Activated T-cell treated with anti-CD3 and anti-CD28 coated beads, Interleukin-2, amount 50 U/mL, for 1 hour (primary cell): ENCODE measurements at places on chromosomes 1 and 21.

DNA sequence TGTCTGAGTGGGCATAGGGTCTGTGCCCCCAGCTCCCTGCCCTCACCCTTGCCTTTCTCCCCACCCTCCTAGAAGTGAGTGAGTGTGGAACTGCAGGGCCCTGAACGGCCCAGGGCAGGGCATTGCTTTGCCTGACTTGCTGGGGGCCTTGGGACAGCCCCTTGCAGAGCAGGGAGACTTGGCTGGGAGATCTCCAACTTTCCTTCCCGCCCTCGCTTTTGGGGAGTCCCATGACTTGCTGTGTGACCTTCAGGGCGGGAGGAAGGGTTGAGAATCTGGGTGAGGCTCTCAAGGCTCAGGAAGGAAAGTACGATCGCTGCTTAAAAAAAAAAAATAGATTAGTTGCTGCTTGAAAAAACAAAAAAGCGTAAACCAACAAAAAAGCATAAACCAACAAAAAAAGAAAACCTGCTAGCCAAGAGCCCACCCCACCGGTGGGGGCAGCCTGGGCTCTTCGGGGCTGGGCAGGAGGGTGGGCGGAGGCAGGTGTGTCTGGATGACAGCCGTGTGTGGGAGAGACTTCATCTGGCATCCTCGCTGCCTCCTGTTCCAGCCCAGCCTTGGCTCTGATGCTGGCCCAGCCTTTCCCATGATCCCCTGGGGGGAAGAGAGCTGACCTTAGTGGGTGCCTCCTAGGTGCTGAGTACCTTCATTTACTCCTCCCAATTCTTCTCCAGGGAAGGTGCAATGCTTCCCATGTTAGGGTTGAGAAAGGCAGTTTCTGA is 6.5 kb downstream of the NBL1 start:
- DNase-seq = no peak

DNA sequence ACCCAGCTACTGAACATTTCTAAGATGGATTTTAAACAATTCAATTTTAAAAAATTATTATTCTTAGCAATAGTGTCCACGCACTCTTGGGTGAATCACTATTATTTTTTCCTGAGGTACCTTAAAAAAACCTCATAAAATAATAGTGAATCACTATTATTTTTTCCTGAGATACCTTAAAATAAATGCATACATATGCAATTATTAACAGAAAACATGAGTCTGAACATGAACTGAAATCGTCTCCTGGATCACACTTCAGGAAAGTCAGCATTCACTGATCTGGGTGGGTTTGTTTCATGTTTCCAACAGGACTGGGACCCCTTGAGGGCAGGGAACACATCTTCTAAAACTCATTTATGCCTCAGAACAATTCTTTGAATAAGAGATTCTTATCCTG is 63.1 kb upstream of the IFNLR1 start:
- no peak for DNase-seq

DNA sequence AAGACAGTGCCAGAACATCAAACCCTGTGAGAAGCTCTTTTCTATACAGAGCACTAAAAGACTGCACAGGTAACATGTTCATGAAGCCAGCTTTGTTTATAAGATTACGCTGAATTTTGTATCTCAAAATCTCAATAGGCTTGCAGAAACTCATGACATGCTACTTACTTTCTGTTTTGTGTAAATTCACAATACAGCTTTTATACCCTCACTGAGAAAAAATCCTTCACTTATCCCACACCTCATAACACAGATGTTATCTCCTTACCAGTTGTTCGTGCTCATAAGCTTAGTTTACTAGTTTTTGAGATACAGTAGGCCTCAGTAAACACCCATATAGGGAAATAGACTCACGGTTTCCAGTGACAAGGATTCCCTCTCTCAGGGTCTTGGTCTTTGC is 24.1 kb upstream of the GBP2 start:
- DNase-seq = no peak

GRCh38 chr1:86277936-86278335 is 118.2 kb downstream of the ODF2L start:
- no peak for DNase-seq

DNA sequence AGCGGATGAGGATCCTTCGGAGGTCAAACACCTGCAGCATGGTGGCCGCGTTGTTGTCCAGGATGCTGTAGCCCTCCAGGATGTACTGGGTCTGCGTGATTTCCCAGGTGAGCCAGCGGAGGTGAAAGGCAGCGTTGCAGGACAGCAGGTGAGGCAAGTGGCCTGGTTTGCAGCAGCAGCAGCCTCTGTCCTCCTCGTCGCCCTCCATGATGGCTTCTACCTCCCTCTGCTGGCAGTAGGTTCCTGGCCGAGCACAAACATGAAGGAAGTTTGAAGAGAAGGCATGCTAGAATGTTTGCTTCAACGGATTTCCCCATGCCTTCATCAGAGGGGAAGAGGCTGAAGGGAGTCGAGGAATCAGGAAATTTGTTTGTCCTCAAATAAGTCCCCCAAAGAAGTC is 74.7 kb downstream of the NTPCR start:
- DNase-seq = no peak

GRCh38 chr1:115203287-115203686 is 114.0 kb upstream of the TSPAN2 start:
- DNase-seq = no peak
